ENCODE measurements at places on chromosomes 4 and X.

DNA sequence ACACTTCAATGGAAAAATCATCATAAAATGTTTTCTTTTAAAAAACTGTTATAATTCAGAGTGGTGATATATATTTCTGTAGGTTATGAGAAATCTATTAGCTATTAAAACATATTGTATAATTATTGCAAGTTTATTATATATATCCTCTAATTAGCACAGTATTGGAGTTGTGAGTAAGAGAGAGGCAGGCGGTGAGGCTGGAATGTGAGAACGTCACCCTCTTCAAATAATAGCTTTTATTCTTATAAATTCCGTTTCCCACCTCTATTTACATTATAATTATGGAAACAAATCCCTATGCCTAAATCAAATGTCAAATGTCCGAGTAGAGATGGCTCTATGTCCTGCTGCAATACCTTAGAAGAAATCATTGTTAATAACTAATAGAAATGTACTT lies 292.9 kb downstream of the ADGRL3 start:
- no peak overlapping the region for H3K4me3 ChIP-seq
- DNase-seq: no peak
- H3K27me3 ChIP-seq: no peaks in the 10 kb centered on the region

GRCh38 chr4:114187592-114187991 lies 208.1 kb upstream of the ARSJ start:
- H3K4me1 ChIP-seq: no peaks in the 10 kb centered on the region
- H3K27ac ChIP-seq: no peak overlapping the region
- no peak for DNase-seq
- no peaks in the 10 kb centered on the region for H3K36me3 ChIP-seq
- no peak overlapping the region for H3K4me3 ChIP-seq

DNA sequence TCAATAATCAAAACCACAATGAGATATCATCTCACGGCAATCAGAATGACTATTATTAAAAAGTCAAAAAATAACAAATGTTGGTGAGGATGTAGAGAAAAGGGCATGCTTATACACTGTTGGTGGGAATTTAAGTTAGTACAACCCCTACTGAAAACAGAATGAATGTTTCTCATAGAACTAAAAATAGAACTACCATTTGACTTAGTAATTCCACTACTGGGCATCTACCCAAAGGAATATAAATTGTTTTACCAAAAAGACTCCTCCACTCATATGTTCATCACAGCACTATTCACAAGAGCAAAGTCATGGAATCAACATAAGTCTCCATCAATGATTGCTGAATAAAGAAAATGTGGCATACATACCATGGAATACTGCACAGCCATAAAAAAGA lies 278.1 kb upstream of the ARSJ start:
- H3K36me3 ChIP-seq: no peaks in the 10 kb centered on the region
- no peaks in the 10 kb centered on the region for H3K4me1 ChIP-seq
- no peak overlapping the region for H3K27ac ChIP-seq
- no peak for DNase-seq
- no peak overlapping the region for H3K4me3 ChIP-seq

DNA sequence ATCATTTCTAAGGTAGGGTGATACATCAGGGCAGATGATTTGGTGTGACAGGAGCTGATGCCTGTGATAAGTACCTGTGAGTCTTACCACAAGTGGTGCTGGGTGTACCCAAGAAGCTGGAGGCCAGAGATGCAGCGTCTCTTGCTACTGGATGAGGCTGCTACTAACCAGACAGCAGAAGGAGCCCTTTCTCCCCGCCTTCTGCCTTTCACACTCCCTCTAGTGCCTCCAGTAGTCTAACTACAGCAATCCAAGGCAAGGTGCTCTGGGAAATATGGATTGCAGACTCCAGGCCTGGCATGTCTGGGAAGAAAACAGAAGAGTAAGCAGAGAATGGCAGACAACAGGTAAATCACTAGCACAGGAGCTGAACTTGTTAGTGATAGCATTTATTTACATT lies 470.8 kb downstream of the NKX6-1 start:
- H3K27me3 ChIP-seq: no peaks in the 10 kb centered on the region
- no peak for DNase-seq
- no peaks in the 10 kb centered on the region for H3K36me3 ChIP-seq
- H3K4me3 ChIP-seq: no peak overlapping the region
